ENCODE measurements at places on chromosomes 16 and 17. TPM values are rescaled to one million over a fixed set of nuclear protein-coding genes. Genes with fewer than 3 reads are reported as not detected.
A peak's percentile ranks its signal among the peaks of the same experiment; 100 is the strongest.

DNA sequence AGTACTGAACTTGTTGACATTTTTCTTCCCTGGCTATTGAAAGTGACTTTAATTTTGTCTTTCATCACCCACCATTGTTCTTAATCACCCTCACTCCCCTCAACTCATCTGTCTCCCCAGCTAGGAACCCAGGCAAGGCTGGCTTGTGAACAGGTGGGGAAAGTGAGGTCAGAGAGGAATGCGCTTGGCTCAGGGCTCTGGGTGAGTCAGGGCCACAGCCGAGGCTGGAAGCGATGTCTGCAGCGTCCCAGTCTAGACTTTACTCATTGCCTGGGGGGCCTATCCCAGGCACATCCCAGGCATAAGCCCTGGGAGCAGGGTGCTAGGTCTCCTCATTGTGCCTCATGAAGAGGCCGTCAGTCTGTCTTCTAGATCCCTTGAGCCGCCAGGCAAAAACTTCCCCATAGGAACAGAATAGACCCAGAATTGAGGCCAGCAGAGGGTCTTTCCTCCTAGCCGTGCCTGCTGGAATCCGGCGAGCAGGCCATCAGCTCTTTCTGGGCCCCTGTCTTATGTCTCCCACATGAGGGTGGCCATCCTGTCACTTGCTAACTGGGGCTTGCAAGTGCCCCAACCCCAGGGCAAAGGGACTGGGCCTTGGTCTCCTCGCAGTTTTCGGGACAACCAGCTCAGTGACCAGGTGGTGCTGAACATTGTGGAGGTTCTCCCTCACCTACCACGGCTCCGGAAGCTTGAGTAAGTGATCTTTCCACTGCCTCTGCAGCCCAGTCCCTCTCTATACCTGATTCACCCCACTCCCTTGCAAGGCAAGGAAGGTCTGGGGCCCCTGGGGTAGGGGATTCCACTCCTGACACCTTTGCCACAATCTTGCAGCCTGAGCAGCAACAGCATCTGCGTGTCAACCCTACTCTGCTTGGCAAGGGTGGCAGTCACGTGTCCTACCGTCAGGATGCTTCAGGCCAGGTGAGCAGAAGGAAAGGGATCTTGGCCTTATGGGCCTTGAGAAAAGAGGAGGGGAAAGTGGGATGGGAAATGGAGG lies 40.1 kb downstream of the NLRC5 start:
- H3K4me3 ChIP-seq = no peak overlapping the region
- H3K27ac ChIP-seq = no peak overlapping the region
- H3K4me1 ChIP-seq = no peaks in the 10 kb centered on the region
- DNase-seq = no peak
- H3K27me3 ChIP-seq = no peaks in the 10 kb centered on the region

The RAB37 gene
- not detected for total RNA-seq

DNA sequence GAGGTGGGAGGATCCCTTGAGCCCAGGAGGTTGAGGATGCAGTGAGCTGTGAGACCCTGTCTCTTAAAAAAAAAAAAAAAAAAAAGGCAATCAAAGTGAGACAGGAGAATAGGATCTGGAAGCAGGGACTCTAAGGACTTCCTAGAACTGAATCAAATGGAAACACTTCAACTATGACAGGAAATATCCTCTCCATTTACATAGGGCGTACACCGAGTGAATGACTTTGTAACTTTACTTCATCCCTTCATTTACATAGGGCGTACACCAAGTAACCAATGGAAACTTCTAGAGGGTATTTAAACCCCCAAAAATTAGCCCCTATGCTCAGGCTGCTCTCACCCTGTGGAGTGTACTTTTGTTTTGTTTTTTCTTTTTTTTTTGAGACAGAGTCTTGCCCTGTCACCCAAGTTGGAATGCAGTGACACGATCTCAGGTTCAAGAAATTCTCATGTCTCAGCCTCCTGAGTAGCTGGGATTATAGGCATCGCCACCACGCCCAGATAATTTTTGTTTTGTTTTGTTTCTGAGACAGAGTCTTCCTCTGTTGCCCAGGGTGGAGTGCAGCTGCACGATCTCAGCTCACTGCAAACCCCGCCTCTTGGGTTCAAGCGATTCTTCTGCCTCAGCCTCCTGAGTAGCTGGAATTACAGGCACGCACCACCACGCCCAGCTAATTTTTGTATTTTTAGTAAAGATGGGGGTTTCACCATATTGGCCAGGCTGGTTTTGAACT lies 9.6 kb upstream of the PRPSAP1 start:
- H3K4me3 ChIP-seq = no peak overlapping the region
- peaks cover 32% of the 10 kb centered on the region for H3K4me1 ChIP-seq
- H3K27ac ChIP-seq = no peak overlapping the region
- H3K36me3 ChIP-seq = no peaks in the 10 kb centered on the region
- H3K27me3 ChIP-seq = no peaks in the 10 kb centered on the region

The OTOA gene
- total RNA-seq = not detected

The MAP2K6 gene
- 2.8 TPM for total RNA-seq

DNA sequence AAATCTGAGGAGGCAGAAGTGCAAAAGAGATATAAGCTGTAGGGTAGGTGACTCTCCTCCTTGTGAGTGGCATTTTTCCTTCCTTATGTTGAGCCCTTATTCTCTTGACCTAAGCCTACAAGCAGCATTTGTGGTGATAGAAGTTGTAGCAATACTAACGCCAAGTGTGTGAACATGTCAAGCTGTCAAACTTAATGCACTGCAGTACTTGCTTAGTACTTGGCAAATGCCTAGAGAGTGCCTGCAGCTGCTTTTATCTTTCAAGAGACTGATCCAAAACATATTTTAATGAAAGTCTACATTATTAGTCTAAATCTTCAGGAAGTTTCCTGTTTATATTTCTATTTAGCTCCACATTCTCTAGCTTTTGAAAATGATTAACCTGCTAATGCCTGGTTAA lies 83.2 kb downstream of the CNTNAP4 start:
- DNase-seq = no peak
- no peaks in the 10 kb centered on the region for H3K27me3 ChIP-seq
- H3K27ac ChIP-seq = no peak overlapping the region

- H3K4me3 ChIP-seq = no peak overlapping the region
- H3K36me3 ChIP-seq = no peaks in the 10 kb centered on the region
- H3K27ac ChIP-seq = peak overlapping the region; percentile 93
- DNase-seq = no peak
Measured at GRCh38 chr17:78952706-78953105, 27.0 kb downstream of the LGALS3BP start.

GRCh38 chr16:11114366-11115164 lies 141.4 kb downstream of the SOCS1 start:
- peaks cover 23% of the 10 kb centered on the region for H3K4me1 ChIP-seq
- no peaks in the 10 kb centered on the region for H3K27me3 ChIP-seq
- no peak overlapping the region for H3K27ac ChIP-seq

DNA sequence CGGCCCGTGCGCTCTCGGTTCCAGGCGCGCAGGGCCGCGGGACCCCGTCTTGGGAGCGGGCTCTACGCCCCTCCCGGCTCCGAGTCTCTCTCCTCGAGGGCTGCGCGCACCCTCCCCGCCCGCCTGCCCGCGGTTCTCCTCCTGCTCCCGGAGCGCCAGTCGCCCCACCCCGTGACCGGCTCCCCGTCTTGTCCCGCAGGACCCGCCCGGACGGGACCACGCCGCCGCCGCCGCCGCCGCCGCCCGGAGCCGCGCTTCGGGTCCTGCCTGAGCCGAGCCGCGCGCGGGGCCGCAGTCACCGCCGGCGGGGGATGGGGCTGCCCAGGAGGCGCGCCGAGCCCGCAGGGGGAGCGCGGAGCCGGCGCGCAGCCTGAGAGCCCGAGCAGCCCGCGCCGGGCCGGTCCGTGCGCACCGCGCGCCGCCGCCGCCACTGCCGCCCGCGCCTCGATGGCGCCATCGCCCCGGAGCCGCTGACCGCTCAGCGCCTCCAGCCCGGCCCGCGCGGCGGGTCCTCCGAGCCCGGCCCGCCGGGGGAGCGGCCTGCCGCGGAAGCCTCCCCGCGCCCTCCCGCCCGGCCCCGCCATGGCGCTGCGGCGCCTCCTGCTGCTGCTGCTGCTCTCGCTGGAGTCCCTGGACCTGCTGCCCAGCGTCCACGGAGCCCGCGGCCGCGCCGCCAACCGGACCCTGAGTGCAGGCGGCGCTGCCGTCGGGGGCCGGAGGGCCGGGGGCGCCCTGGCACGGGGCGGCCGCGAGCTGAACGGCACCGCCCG lies at the start of gene SHISA6:
Gene SHISA6 (plus strand): TSS at position 373 of the 770 bp plus-strand sequence.
- peaks cover 9% of the 10 kb centered on the region for H3K4me1 ChIP-seq
- no peak for DNase-seq
- no peak within 1 kb of the TSS for H3K27ac ChIP-seq
- H3K4me3 ChIP-seq = peak within 1 kb of the TSS; percentile 48
- peaks cover 59% of the 10 kb centered on the region for H3K27me3 ChIP-seq

DNA sequence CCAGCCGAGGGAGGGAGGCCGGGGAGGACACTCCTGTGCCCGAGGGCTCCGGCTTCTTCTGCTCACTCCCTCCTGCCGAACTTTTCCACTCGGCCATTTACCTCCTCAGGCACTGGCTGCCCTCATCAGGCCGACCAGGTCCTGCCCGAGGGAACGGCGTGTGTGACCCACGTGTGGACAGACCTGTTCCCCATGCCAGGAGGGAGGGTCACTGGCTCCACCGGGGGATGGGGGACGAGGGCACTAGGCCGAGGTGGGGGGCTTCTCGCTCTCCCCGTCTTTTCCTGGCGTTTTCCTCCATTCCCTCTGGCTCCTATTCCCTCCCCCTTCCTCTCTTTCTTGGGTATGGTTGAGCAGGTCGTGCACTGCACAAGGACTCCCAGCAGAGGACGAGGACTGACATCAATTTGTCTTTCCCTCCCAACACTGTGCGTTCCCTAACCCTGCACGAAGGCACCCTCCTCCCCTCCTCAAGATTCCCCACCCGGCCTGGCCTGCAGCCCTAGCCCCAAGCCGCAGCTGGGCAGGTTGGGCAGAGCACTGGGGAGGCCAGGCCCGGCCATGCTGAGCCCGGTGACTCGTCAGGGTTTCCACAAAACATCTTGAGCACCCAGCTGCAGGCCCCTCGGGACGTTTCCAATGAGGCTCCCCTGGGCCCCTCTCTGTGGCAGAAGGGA lies 3.2 kb upstream of the IL17C start:
- no peak for DNase-seq
- peaks cover 8% of the 10 kb centered on the region for H3K4me1 ChIP-seq
- peak overlapping the region; percentile 22 for H3K4me3 ChIP-seq
- peaks cover 14% of the 10 kb centered on the region for H3K36me3 ChIP-seq

GRCh38 chr17:57572600-57572999 lies 172.5 kb downstream of the CCDC182 start:
- no peak overlapping the region for H3K4me3 ChIP-seq
- H3K27me3 ChIP-seq = no peaks in the 10 kb centered on the region
- H3K36me3 ChIP-seq = peaks cover 6% of the 10 kb centered on the region
- no peak overlapping the region for H3K27ac ChIP-seq
- H3K4me1 ChIP-seq = peaks cover under 1% of the 10 kb centered on the region

GRCh38 chr16:88464447-88465318 lies 11.6 kb downstream of the ZFPM1 start:
- H3K4me3 ChIP-seq = no peak overlapping the region
- H3K27me3 ChIP-seq = no peaks in the 10 kb centered on the region
- no peaks in the 10 kb centered on the region for H3K36me3 ChIP-seq
- H3K27ac ChIP-seq = no peak overlapping the region

The FBXO39 gene
- not detected for total RNA-seq

GRCh38 chr16:3520413-3520812 lies 19.6 kb downstream of the CLUAP1 start:
- H3K4me3 ChIP-seq = no peak overlapping the region
- peaks cover 4% of the 10 kb centered on the region for H3K4me1 ChIP-seq
- DNase-seq = no peak
- peaks cover 53% of the 10 kb centered on the region for H3K36me3 ChIP-seq
- no peaks in the 10 kb centered on the region for H3K27me3 ChIP-seq
- no peak overlapping the region for H3K27ac ChIP-seq

DNA sequence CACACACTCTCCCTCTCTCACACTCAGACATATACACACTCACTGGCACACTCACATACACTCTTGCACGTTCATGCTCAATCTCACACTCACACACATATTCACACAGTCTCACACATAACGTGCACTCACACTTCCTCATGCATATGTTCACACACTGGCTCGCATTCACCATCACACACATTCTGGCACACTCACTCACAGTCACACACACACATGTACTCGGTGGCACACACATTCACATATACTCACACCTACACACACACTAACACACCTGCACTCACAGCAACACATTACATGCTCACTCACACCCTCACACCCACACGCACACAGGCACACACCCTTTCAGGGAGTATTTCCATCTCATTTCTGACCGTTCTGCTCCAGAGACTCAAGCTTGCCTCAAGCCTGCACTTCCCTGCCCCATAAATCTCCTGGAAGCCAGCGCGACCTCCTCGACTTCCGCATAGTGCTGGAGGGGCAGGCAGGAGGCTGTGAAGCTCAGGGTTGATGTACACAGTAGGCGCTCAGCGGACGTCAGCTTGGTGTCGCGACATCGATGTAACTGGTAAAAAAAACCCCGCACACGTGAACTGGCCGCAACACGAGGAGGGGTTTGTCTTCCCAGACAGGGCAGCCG lies 66.7 kb upstream of the FOXF1 start:
- peaks cover 13% of the 10 kb centered on the region for H3K27me3 ChIP-seq
- H3K4me3 ChIP-seq = no peak overlapping the region
- DNase-seq = no peak
- no peaks in the 10 kb centered on the region for H3K4me1 ChIP-seq

Data from osteocyte (in vitro differentiated cells).